ENCODE measurements at places on chromosomes 6 and 20.

- DNase-seq: no peak
These were observed 440.1 kb upstream of the ADGRB3 start for GRCh38 chr6:68194846-68195478.

DNA sequence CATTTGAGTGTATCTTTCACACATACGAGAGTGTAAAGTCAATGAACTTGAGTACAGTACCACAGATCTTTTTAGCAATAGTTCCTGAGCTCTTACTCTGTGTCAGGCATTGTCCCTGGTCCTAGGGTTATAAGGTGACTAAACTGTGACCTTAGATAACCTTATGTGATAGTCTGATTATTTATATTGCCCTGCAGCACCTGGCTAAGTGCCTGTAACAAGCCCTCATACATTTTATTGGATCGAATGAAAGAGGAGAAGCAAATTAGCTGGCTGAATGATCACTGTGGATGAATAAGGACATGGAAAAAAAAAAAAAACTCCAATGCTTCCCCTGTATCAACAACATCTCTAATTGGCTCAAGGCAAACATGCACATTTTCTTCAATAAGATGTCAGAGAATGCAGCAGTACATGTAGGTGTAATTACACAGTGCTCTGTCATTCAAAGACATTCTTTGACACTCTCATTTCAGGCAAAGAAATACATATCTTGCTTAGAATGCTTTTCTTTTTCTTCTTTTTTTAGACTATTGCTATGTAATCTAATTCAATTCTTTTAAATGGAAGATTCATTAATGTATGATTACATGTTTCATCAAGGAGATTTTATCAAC lies 153.4 kb downstream of the PHACTR1 start:
- no peak for DNase-seq

GRCh38 chr6:111711476-111711875 lies 105.8 kb upstream of the TRAF3IP2 start:
- DNase-seq: peak; percentile 77

GRCh38 chr20:63432577-63433325 lies 39.7 kb downstream of the KCNQ2 start:
- DNase-seq: no peak

GRCh38 chr20:5222919-5223634 lies 93.7 kb downstream of the PROKR2 start:
- DNase-seq: peak; percentile 58

GRCh38 chr6:46465294-46466165 lies 25.7 kb downstream of the RCAN2 start:
- DNase-seq: no peak

DNA sequence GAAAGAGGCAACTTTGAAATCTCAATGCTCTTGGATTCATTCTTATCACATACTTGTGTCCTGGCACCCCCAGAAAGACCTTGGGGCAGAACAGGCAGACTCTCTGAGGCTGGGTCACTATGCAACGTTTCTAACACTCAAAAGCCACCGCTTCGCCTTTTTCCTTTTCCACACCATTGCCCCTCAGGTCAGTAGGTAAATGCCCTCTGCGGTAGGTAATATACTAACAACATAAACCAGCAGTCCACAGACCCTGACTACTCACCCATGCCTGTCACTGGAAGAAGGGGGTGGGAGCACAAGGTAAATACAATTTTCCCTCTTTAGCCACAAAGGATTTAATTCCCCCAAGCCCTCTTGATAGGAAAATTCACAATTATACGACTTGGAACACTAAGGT lies 6.5 kb upstream of the SPTLC3 start:
- DNase-seq: no peak

Measured in stomach (tissue), 19 donors.